ENCODE measurements at places on chromosomes 4 and X. TPM values are rescaled to one million over a fixed set of nuclear protein-coding genes. Genes with fewer than 3 reads are reported as not detected.

DNA sequence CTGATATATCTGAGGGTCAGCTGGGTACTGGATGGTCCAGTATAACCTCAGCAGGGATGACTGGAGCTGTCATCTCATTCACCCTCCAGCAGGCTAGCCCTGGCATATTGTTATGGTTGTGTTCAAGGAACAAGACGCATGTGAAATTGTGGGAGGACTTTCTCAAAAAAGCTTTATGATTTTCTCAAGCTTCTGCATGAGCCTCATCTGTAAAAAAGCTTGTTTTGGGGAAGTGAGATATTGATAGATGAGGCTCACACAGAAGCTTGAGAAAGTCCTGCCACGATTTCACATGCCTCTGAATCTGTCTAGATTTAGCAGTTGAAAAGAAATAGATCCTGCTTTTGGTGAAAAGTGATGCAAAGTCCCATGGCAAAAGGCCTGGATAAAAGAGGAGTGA is 93.4 kb downstream of the SPCS3 start:
- H3K4me3 ChIP-seq, result no peak overlapping the region
- no peaks in the 10 kb centered on the region for H3K36me3 ChIP-seq
- H3K27me3 ChIP-seq, result peaks cover 18% of the 10 kb centered on the region
- no peak overlapping the region for H3K27ac ChIP-seq
- H3K4me1 ChIP-seq, result no peaks in the 10 kb centered on the region
- no peak for DNase-seq

GRCh38 chr4:26826721-26827120 is 33.9 kb upstream of the STIM2 start:
- no peaks in the 10 kb centered on the region for H3K36me3 ChIP-seq
- DNase-seq, result peak; percentile 93
- peaks cover 38% of the 10 kb centered on the region for H3K4me1 ChIP-seq
- H3K4me3 ChIP-seq, result no peak overlapping the region

DNA sequence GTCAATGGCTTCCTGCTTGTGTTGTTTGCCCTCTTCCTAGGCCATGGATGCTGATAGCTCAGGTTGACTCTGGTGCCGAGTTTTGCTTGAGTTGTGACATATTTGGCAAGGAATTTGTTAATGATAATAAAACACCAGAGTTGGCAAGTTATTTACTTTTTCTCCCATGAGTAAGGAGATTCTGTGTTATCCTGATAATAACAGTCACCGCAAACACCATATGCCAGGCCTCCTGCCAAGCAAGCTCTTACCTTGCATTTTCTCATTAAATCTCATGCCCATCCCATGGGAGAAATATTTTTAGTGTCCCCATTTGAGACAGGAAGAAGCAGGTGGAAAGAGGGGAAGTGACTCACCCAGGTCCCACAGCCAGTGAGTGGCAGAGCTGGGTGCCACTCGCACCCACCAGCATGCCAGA is 67.4 kb upstream of the CLCN4 start:
- no peaks in the 10 kb centered on the region for H3K27me3 ChIP-seq
- no peak overlapping the region for H3K27ac ChIP-seq
- peaks cover 4% of the 10 kb centered on the region for H3K36me3 ChIP-seq
- H3K4me3 ChIP-seq, result no peak overlapping the region
- H3K4me1 ChIP-seq, result no peaks in the 10 kb centered on the region
- no peak for DNase-seq

- DNase-seq, result no peak
- no peaks in the 10 kb centered on the region for H3K27me3 ChIP-seq
- no peaks in the 10 kb centered on the region for H3K4me1 ChIP-seq
- H3K36me3 ChIP-seq, result no peaks in the 10 kb centered on the region
- H3K27ac ChIP-seq, result no peak overlapping the region
These were observed 164.6 kb downstream of the MID1IP1 start for GRCh38 chrX:38965888-38966287.

GRCh38 chr4:55071951-55072350 is 53.4 kb downstream of the KDR start:
- no peak for DNase-seq
- no peaks in the 10 kb centered on the region for H3K27me3 ChIP-seq
- H3K4me1 ChIP-seq, result no peaks in the 10 kb centered on the region
- no peak overlapping the region for H3K27ac ChIP-seq

DNA sequence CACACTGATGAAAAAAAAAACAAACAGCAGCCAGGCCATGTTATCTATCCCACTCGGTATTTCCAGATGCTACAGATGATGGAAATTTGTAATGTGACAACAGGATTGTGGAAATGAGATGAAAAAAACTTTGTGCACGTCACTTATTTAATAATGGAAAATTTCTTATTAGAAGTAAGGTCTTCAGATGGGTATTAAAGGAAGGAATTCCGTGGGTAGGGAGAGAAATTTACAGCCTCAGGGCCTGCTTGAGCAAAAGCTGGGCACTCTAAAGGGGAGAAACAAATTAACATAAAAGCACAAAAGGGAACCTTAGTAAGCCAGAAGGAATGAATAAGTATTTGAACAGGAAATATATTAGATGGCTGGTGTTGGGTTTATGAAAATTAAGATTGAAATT is 4.2 kb upstream of the PKD2 start:
- H3K27ac ChIP-seq, result no peak overlapping the region
- no peak overlapping the region for H3K4me3 ChIP-seq
- H3K36me3 ChIP-seq, result no peaks in the 10 kb centered on the region
- no peaks in the 10 kb centered on the region for H3K4me1 ChIP-seq

The SEPSECS gene
- total RNA-seq, result 11.6 TPM

The PLAC8 gene
- not detected for total RNA-seq

- no peak for DNase-seq
- no peaks in the 10 kb centered on the region for H3K4me1 ChIP-seq
- H3K27me3 ChIP-seq, result no peaks in the 10 kb centered on the region
- H3K4me3 ChIP-seq, result no peak overlapping the region
- no peak overlapping the region for H3K27ac ChIP-seq
These were observed 51.5 kb upstream of the TBC1D9 start for GRCh38 chr4:140807491-140808252.

GRCh38 chr4:99763635-99764101 is 53.0 kb upstream of the DAPP1 start:
- H3K4me1 ChIP-seq, result no peaks in the 10 kb centered on the region
- DNase-seq, result peak; percentile 58
- H3K27me3 ChIP-seq, result no peaks in the 10 kb centered on the region
- no peak overlapping the region for H3K27ac ChIP-seq
- H3K4me3 ChIP-seq, result no peak overlapping the region

GRCh38 chr4:73883306-73883705 is 14.1 kb downstream of the CXCL1 start:
- H3K27me3 ChIP-seq, result no peaks in the 10 kb centered on the region
- DNase-seq, result peak; percentile 57
- no peak overlapping the region for H3K4me3 ChIP-seq
- H3K36me3 ChIP-seq, result no peaks in the 10 kb centered on the region

DNA sequence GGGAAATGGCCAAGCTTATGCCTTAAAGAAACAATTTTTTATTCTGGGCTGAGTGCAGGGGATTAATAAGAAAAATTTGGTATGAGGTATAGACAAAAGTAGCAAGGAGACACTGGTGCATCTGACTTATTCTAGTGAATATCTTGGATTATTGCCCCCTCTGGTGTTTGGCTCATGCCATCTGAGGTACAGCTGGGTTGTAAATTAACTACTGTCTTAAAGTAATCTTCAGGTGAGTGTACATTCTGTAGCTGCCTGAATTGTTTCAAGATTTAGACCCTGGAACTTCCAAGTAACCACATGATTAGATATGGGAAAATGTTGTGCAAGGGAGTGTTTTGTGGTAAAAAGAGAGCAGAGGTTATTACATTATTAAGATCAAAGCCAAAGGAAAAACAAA is 988.7 kb downstream of the FAM133A start:
- H3K36me3 ChIP-seq, result no peaks in the 10 kb centered on the region
- H3K27ac ChIP-seq, result no peak overlapping the region
- no peak overlapping the region for H3K4me3 ChIP-seq
- DNase-seq, result no peak
- H3K4me1 ChIP-seq, result no peaks in the 10 kb centered on the region

- H3K4me1 ChIP-seq, result no peaks in the 10 kb centered on the region
- no peak overlapping the region for H3K4me3 ChIP-seq
- H3K36me3 ChIP-seq, result no peaks in the 10 kb centered on the region
- DNase-seq, result no peak
These were observed 44.8 kb downstream of the PPP2R2C start for GRCh38 chr4:6427439-6428090.

DNA sequence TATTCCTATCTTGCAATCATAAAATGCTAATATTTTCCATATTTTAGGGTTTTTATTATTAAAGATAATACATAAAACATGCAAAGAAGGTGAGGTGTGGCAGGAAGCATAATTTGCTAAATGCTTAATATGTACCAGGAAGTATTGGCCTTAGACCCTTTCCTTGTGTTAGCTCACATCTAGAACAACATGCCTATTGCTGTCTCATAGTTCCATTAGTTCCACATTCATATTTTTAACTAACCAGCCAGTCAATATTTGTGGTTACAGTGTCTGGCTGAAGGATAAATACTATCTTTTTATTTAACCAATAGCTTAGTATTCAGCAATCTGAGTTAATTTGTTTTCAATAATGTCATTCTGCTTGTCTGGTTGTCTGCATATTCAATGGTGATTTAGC is 432.6 kb downstream of the INPP4B start:
- H3K27me3 ChIP-seq, result no peaks in the 10 kb centered on the region
- H3K4me3 ChIP-seq, result no peak overlapping the region
- no peaks in the 10 kb centered on the region for H3K36me3 ChIP-seq
- no peak overlapping the region for H3K27ac ChIP-seq

DNA sequence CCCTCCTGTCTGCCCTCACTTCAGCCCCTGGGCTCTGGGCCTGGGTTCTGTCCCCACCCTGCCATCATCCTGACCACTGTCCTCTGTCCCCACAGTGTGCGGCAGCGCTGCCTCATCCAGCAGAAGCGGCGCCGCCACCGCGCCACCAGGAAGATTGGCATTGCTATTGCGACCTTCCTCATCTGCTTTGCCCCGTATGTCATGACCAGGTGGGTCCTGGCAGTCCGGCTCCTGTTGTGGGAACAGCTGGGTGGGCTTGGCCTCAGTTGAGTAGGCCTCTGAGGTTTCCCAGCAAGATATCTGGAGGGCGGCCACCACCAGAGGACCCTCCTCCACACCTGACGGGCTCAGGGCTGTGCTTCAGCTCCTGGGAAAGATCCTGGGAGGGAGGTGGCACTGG is 2.2 kb downstream of the GPR78 start:
- no peak for DNase-seq
- H3K4me1 ChIP-seq, result no peaks in the 10 kb centered on the region
- H3K27ac ChIP-seq, result no peak overlapping the region
- peaks cover 53% of the 10 kb centered on the region for H3K27me3 ChIP-seq
- H3K4me3 ChIP-seq, result no peak overlapping the region

The HSFX2 gene
- not detected for total RNA-seq

- no peak overlapping the region for H3K4me3 ChIP-seq
- H3K36me3 ChIP-seq, result no peaks in the 10 kb centered on the region
- no peak overlapping the region for H3K27ac ChIP-seq
These were observed 166.4 kb downstream of the NSUN7 start for GRCh38 chr4:40916218-40916555.

DNA sequence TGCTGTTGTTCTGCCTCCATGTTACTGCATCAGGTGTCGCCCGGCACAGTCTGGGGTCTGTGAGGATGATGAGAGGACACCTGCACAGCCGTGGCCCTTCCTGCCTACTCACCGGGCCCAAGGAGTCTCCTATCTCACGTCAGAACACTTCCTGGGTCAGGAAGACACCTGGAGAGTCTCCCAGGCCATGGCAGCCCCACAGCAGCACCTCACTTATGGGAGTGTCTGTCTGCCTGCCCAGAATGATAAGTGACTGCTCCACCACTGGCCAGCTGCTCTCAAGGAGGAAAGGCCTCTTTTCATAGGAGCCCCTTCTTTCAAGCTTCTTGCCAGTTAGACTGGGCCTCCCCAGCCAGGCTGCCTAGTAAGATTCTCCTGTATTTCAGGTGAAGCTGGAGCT is 56.1 kb downstream of the NELFA start:
- peaks cover 84% of the 10 kb centered on the region for H3K36me3 ChIP-seq
- H3K27ac ChIP-seq, result no peak overlapping the region
- DNase-seq, result no peak
- H3K4me1 ChIP-seq, result no peaks in the 10 kb centered on the region

GRCh38 chr4:56156141-56156540 is 207.4 kb downstream of the CEP135 start:
- no peaks in the 10 kb centered on the region for H3K4me1 ChIP-seq
- H3K4me3 ChIP-seq, result no peak overlapping the region
- no peak overlapping the region for H3K27ac ChIP-seq
- DNase-seq, result no peak

The SH2D1A gene
- 0.71 TPM for total RNA-seq

DNA sequence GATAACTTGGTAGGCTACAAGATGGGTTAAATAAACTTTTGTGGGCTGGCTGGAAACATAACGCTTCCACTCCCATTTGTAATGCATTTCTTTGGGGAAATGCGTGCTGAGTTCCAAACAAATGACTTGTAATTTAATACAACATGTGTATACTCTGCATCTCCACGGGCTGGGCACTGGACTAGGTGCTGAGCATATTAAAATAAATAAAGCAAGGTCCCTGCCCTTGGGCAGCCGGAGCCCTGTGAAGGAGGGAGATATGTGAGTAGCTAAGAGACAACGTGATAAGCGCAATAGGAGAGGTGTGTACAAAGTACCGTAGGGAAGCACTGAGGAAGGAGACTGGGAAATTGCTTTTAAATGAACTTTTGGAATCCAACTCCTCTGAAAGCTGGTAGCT is 147.2 kb upstream of the RBPJ start:
- H3K36me3 ChIP-seq, result no peaks in the 10 kb centered on the region
- H3K27ac ChIP-seq, result no peak overlapping the region
- no peaks in the 10 kb centered on the region for H3K4me1 ChIP-seq
- no peak for DNase-seq
- H3K4me3 ChIP-seq, result no peak overlapping the region

- no peak for DNase-seq
- no peak overlapping the region for H3K27ac ChIP-seq
- H3K4me3 ChIP-seq, result no peak overlapping the region
- no peaks in the 10 kb centered on the region for H3K4me1 ChIP-seq
- H3K36me3 ChIP-seq, result no peaks in the 10 kb centered on the region
- peaks cover 17% of the 10 kb centered on the region for H3K27me3 ChIP-seq
These were observed 185.7 kb downstream of the AMELX start for GRCh38 chrX:11478911-11479310.

The SHOX gene
- total RNA-seq, result not detected

The PCDH7 gene
- total RNA-seq, result 224 TPM

The RPS6KA3 gene
- 32.3 TPM for total RNA-seq

GRCh38 chr4:161585011-161585410 is 578.8 kb downstream of the FSTL5 start:
- no peaks in the 10 kb centered on the region for H3K36me3 ChIP-seq
- peak; percentile 9 for DNase-seq
- H3K27me3 ChIP-seq, result no peaks in the 10 kb centered on the region
- H3K4me3 ChIP-seq, result no peak overlapping the region
- H3K4me1 ChIP-seq, result peaks cover 29% of the 10 kb centered on the region

DNA sequence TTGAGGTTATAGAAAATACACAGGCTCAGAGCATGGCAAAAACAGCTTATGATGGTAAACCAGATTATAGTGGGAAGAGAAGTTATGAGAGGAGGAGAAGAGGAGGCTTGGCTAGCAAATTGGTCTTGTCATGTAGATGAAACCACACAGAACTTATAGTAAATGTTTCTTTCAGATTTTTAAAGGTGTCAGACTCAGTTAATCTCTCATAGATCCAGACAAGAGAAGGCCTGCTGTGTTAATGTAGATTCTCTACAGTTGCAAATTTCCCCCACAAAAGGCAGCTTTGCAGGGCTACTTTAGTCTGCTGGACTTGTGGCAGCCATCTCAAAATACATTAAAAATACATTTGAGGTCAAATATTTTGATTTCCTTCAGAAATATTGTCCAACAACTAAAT is 1731.7 kb downstream of the ARAP2 start:
- no peak overlapping the region for H3K4me3 ChIP-seq
- H3K36me3 ChIP-seq, result no peaks in the 10 kb centered on the region
- H3K27ac ChIP-seq, result no peak overlapping the region
- no peaks in the 10 kb centered on the region for H3K27me3 ChIP-seq

- H3K4me1 ChIP-seq, result no peaks in the 10 kb centered on the region
- no peaks in the 10 kb centered on the region for H3K36me3 ChIP-seq
- no peak overlapping the region for H3K4me3 ChIP-seq
- no peak for DNase-seq
These were observed 43.7 kb downstream of the IL21 start for GRCh38 chr4:122577189-122577553.

Measured in A673 (cell line).